ENCODE measurements at places on chromosomes 13 and 19.

DNA sequence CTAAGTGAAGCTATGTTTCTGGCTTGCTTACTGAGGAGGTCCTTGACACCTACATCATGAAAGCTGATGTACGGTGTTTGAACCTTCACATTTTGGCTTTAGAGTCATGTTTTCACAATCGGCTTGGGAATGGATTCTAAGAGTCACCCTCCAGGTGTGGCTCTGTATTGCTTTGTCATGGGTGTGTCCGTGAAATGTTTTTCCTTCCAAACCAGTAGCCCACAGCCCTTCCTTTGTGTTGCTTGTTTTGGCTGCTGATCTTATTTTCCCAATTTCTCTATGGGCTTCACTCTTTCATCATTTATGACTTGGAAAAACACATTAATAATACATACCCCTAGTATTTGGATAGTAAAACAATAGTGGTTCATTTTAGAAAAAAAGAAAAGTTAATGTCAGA, 240.6 kb downstream of the GGACT start:
- no peak for DNase-seq

GRCh38 chr13:51481656-51482055, 28.8 kb upstream of the INTS6 start:
- no peak for DNase-seq

- DNase-seq = no peak
Observed at GRCh38 chr19:2213799-2214198, 22.3 kb downstream of the PLEKHJ1 start.

- DNase-seq = no peak
Observed at GRCh38 chr19:45138303-45138751, 22.5 kb downstream of the NKPD1 start.

All from psoas muscle (tissue), 8 donors.